ENCODE measurements at places on chromosomes 7 and 10. TPM values are rescaled to one million over a fixed set of nuclear protein-coding genes. Genes with fewer than 3 reads are reported as not detected.

- H3K27ac ChIP-seq = peak overlapping the region; percentile 82
- DNase-seq = peak; percentile 62
- H3K4me3 ChIP-seq = peak overlapping the region; percentile 72
- H3K4me1 ChIP-seq = peaks cover 51% of the 10 kb centered on the region
- H3K27me3 ChIP-seq = no peaks in the 10 kb centered on the region
Observed at GRCh38 chr10:86411281-86411841, 44.8 kb upstream of the GRID1 start.

DNA sequence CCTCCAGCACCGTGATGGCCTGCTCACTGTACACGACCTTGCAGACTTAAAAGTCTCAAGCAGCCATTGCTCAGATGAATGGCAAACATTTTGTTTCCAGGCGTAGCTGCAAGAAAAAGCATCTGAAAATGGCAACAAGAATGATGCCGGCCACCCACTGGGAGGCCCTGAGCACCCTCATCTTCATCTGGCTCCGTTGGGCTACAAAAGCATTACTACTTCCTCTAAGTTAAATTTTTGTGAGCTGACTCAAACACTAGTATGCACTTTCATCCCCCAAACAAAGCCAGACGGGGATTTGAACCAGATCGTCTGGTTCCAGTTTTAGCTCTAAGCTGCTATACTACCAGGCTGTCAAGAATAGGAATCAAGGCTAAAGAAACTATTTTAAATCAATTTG lies 116.6 kb upstream of the CDK1 start:
- peaks cover 5% of the 10 kb centered on the region for H3K27me3 ChIP-seq
- H3K36me3 ChIP-seq = no peaks in the 10 kb centered on the region
- no peak overlapping the region for H3K4me3 ChIP-seq
- no peak for DNase-seq
- H3K4me1 ChIP-seq = peaks cover 6% of the 10 kb centered on the region

- no peak overlapping the region for H3K27ac ChIP-seq
- H3K27me3 ChIP-seq = peaks cover 10% of the 10 kb centered on the region
- no peaks in the 10 kb centered on the region for H3K36me3 ChIP-seq
- H3K4me1 ChIP-seq = peaks cover 10% of the 10 kb centered on the region
- no peak overlapping the region for H3K4me3 ChIP-seq
Observed at GRCh38 chr7:93055543-93056107, 62.2 kb downstream of the SAMD9 start.

DNA sequence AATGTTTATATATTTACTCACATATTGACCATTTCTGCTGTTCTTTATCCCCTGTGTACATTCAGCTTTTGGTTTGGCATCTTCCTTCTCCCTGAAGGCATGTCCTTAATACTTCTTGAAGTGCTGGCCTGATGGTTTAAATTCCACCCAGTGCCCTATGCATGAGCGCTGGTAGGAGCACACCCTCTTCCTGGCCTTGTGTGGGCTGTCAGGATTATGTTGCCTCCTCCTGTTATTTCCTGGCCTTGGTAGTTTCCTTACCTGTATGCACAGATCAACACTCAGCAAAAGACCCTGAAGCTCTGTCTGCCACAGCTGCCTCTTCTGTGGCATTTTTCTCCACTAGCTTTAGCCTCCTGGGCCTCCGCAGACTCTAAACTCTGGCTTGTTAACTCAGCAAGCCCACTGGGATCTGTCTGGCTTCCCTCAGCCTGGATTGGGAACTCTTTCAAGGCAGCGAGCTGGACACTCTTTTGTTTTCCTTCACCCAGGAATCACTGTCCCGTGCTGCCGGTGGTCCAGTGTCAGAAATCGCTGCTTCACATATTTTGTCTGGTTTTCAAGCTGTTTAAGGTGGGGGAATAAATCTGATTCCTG lies 595.2 kb downstream of the SDK1 start:
- no peak overlapping the region for H3K27ac ChIP-seq
- H3K4me3 ChIP-seq = no peak overlapping the region
- H3K27me3 ChIP-seq = peaks cover 5% of the 10 kb centered on the region
- no peak for DNase-seq
- no peaks in the 10 kb centered on the region for H3K36me3 ChIP-seq

DNA sequence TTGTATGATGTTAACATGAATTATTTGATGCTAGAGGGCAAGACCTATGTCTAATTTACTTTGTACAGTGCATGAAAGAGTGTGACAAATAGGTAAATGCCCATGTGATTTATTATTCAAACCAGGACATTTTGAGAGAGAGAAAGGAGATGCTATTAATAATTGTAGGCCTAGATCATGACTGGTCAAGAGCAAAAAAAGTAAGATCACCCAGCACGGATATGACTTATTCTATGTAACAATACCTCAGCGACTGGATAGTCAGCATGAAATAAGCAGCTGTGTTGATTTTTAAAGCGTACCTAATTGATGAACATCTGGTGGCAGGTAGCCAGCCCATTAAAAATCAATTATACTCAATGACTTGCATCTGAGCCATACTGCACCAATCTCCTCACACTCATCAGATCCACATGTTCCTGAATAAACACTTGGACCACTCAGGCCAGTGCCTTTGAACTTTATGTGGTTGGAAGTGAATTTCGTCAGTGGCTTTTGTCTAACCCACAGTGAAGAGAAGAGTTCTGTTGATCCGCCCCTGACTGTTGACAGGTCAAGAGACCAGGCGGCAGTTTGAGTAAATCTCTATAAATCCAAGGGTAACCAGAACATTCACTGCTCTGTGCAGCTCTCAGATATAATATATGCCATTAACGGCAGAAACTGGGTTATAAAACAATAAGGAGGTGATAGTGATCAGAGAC lies 435.3 kb downstream of the MDFIC start:
- H3K36me3 ChIP-seq = no peaks in the 10 kb centered on the region
- H3K4me1 ChIP-seq = no peaks in the 10 kb centered on the region
- H3K4me3 ChIP-seq = no peak overlapping the region
- no peak for DNase-seq

GRCh38 chr7:80362010-80362618 lies 149.8 kb downstream of the GNAT3 start:
- H3K4me1 ChIP-seq = no peaks in the 10 kb centered on the region
- H3K27ac ChIP-seq = no peak overlapping the region
- no peaks in the 10 kb centered on the region for H3K27me3 ChIP-seq
- no peak for DNase-seq

Gene PNLIPRP3
- not detected for total RNA-seq
